ENCODE measurements at places on chromosomes 6 and 20. TPM values are rescaled to one million over a fixed set of nuclear protein-coding genes. Genes with fewer than 3 reads are reported as not detected.
A peak's percentile ranks its signal among the peaks of the same experiment; 100 is the strongest.

MKKS gene
- polyA plus RNA-seq: 17.3 TPM

PTCHD4 gene
- not detected for polyA plus RNA-seq

TCP11 gene
- polyA plus RNA-seq: not detected

GRCh38 chr6:136840276-136841001 lies 18.0 kb downstream of the PEX7 start:
- no peak overlapping the region for H3K27ac ChIP-seq
- H3K27me3 ChIP-seq: no peaks in the 10 kb centered on the region
- no peak overlapping the region for H3K4me3 ChIP-seq
- no peaks in the 10 kb centered on the region for H3K4me1 ChIP-seq
- no peak for DNase-seq

DNA sequence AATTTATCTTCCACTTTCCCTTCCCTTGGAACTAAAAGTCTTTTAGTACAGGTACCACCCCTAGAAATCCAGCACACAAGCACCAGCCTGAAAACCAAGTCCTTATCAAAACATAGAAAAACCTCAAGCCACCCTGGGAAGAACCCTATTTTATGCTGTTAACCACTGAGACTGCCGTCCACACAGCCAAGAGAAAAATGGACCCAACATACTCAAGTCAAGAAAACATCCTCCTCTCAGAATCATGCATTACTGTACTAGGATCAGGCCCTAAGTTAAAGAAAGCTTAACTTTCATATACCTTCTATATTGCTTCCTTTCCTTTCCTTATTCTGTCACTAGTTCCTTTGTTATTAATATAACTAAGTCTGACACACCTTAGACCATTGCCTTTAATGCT lies 16.9 kb upstream of the GOPC start:
- H3K27ac ChIP-seq: no peak overlapping the region
- peaks cover 50% of the 10 kb centered on the region for H3K4me1 ChIP-seq
- H3K36me3 ChIP-seq: no peaks in the 10 kb centered on the region
- H3K27me3 ChIP-seq: peaks cover 16% of the 10 kb centered on the region

DNA sequence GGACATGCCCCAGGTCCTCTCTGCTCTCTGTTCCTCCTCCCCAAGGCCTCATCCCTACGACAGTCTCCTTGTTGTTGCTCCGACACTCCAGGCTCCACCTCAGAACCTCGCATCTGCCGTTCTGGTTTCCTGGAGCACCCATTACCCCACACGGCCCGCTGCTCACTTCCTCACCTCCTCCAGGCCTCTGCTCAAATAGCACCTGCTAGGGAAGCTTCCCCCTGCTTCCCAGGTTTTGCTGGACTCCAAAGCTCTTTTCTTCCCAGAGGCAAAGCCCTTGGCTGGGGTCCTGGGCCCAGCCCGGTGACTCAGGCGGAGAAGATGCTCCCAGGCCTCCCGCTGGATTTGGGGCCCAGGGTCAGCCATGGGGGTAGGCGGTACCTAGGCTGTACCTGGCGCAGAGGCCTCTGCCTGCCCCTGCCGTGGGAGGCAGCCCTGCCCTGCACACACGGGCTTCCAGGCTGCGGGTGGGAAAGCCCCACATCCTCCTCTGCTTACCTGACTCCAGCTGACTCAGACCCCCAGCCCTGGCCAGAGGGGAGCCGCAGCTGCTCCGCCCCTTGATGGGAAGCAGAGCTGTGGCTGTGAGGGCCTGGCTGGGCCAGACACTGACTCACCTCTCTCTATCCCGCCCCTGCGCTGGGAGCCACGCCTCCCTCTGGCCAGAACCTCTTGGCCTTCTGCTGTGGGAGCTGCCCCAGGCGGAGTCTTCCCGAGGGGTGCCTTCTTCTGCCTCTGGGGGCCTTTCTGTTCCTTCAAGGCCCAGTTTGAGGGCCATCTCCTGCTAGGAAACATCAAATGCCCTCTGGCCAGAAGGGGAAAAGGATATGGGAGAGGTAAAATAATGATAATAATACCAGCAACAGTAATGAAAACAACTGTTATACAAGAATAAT lies 130.5 kb downstream of the CEBPB start:
- DNase-seq: no peak
- H3K4me1 ChIP-seq: no peaks in the 10 kb centered on the region
- H3K27ac ChIP-seq: no peak overlapping the region

DNA sequence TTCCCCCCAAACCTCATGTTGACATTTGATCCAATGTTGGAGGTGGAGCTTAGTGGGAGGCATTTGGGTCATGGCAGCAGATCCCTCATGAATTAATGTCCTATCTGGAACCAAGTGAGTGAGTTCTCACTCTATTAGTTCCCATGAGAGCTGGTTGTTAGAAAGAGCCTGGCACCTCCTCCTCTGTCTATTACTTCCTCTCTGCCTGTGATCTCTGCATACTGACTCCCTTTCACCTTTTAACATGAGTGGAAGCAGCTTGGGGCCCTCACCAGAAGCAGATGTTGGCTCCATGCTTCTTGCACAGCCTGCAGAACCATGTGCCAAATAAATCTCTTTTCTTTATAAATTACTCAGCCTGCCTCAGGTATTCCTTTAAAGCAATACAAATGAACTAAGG lies 127.3 kb upstream of the RALGAPA2 start:
- H3K4me1 ChIP-seq: peaks cover 3% of the 10 kb centered on the region
- H3K27ac ChIP-seq: no peak overlapping the region
- H3K36me3 ChIP-seq: no peaks in the 10 kb centered on the region
- DNase-seq: no peak

- peaks cover 91% of the 10 kb centered on the region for H3K4me1 ChIP-seq
- H3K4me3 ChIP-seq: no peak overlapping the region
- peaks cover 1% of the 10 kb centered on the region for H3K27me3 ChIP-seq
These were observed 9.5 kb downstream of the TMEM30A start for GRCh38 chr6:75275067-75275466.

DNA sequence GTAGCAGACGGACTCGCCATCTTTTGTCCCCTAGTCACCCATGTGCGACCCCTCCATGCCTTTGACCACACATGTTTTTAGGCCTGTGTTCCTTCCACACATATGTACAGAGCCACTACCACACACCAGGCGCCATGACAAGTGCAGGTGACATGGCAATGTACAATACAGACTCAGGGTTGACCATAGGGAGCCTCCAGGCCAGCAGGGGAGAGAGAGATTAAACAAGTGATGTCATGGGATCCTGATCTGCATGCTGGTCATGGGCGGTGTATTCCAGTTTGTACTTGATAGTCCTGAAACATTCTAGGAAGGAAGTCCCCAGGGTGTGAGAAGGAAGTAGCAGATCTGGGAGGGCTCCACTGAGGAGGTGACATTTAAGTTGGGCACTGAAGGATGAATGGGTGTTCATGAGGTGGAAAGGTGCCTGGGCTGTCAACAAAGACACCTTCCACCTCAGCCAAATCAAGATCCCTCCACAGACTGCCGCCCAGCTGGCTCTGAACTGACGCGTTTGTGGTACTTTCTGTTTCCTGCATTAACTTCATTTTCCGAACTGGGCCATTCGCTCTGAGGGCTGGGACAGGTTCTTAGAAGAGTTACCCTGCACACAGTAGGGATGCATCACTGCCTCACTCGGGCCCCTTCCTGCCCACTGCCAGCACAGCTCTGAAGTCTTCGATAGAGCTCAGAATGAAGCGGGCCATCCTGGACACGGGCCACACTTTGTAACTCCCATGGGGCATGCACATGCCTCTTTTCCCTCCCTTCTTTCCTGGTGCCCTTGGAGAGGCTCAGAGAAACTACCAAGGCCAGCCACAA lies 94.0 kb downstream of the NOL4L start:
- peaks cover 58% of the 10 kb centered on the region for H3K4me1 ChIP-seq
- no peak overlapping the region for H3K4me3 ChIP-seq
- peaks cover 5% of the 10 kb centered on the region for H3K36me3 ChIP-seq
- peak overlapping the region; percentile 47 for H3K27ac ChIP-seq
- H3K27me3 ChIP-seq: no peaks in the 10 kb centered on the region

- no peak overlapping the region for H3K27ac ChIP-seq
- peaks cover 15% of the 10 kb centered on the region for H3K4me1 ChIP-seq
- peaks cover 7% of the 10 kb centered on the region for H3K27me3 ChIP-seq
These were observed 45.3 kb downstream of the CLIC5 start for GRCh38 chr6:45970326-45970725.

DNA sequence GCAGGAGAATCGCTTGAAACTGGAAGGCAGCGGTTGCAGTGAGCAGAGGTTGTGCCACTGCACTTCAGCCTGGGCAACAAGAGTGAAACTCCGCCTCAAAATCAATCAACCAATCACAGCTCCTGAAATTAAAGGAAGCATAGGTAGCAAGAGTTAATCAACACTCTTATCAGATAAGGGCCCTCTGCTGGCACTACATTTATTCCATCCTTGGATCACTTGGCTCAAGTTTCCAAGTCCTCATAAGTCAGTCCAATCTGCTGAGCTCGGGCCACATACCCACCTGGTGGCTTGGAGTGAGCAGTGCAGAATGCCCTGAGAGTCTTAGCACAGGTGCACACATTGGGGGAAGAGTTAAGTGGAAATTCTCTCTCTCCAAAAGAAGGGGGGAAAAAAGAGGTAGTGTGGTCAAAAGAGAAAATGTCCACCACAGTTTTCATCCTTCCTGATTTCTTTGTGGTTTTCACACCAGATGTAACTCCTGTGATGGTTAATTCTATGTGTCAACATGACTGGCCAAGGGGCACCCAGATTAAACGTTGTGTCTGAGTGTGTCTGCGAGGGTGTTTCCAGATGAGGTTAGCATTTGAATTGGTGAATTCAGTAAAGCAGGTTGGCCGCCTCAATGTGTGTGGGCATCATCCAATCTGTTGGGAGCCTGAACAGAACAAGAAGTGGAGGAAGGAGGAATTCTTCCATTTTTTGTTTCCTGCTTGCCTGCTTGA lies 14.2 kb upstream of the FAM8A1 start:
- peaks cover 33% of the 10 kb centered on the region for H3K4me1 ChIP-seq
- no peak overlapping the region for H3K4me3 ChIP-seq
- peaks cover 5% of the 10 kb centered on the region for H3K36me3 ChIP-seq
- peak overlapping the region; percentile 9 for H3K27ac ChIP-seq
- peak; percentile 26 for DNase-seq

DNA sequence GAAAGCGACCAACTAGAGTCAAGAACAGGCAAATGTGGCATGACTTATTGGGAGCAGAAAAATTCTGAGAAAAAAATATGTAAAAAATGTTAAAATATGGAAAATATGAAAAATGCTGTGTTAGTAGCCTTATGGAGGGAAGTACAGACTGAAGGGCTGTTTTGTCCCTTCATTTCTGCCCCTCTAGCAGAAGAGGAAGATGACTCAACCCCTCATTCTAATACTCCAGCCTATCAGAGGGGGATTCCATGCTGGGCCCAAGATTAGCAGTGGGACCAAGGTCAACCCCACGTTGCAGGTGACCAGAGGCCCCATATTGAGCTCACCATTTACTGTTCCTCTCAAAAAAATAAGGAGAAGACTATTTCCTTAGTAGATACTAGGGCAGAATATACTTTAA lies 8.4 kb downstream of the MUC21 start:
- H3K4me1 ChIP-seq: peaks cover 9% of the 10 kb centered on the region
- H3K36me3 ChIP-seq: no peaks in the 10 kb centered on the region
- DNase-seq: no peak
- H3K27me3 ChIP-seq: no peaks in the 10 kb centered on the region
- H3K4me3 ChIP-seq: no peak overlapping the region

Measured in immature natural killer cell (primary cell).